ENCODE measurements at places on chromosomes 6 and 20.

DNA sequence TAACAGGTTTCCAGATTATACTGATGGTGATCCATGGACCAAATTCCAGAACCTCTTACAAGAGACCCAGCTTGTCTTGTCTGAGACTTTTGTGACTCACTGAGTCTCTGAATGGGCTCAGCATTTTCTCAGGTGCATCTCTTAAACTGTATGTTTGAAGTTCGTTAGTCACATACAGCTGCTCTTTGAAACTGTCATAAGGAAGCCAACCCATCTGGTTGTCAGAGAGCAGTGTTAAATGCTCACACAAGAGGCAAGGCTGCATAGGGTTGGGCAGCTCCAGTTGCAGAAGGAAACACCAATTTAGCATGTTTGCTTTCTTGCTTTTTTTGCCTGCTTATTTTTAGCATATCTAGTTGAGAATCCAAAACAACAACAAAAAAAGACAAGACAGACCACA, 47.1 kb downstream of the TRIM27 start:
- no peak for DNase-seq

DNA sequence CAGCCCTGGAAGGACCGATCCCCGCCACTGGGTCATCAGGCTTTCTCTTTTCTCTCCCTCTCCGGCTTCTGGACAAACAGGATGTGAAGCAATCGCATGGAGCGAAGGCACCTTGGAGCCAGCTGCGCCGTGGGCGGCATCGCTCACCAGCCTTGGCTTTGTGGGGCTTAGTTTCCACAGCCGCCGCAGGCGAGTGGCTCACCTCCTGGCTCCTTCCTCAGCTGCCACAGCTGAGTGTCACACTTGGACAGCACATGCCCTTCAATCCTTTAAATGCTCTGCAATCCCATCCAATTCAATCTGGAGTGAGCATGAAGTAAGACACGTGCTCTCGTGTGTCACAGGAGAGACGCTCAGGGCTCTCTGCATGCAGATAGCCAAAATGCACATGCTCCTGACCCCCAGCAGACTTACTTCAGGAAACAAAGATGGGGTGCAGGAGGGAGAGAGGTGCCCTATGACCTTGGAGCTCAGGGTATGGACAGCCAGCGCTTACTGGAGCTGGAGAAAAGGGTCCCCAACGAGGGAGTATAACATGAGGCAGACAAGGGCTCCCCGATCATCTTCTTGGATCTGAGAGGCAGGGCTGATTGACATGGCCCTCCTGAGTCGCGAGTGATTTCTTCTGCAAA, 70.9 kb downstream of the BMP7 start:
- no peak for DNase-seq

DNA sequence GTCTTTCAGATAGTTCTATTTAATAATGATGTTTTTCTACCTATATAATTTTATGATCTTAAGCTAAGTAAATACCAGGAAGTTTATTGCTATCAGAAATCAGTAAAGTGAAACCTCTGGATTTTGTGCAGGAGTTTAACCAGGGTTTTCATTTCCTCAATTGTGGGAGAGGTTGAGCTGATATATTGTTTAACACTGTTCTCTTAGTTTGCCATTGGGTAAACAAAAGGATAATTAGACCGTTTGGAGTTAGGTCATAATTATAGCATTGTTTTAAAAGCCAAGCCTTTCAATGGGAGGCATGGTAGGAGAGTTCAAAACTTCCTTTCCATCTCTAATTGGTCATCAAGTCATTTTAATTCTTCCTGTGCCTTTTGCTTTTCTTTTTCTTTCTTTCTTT, 58.7 kb downstream of the STXBP5 start:
- no peak for DNase-seq

DNA sequence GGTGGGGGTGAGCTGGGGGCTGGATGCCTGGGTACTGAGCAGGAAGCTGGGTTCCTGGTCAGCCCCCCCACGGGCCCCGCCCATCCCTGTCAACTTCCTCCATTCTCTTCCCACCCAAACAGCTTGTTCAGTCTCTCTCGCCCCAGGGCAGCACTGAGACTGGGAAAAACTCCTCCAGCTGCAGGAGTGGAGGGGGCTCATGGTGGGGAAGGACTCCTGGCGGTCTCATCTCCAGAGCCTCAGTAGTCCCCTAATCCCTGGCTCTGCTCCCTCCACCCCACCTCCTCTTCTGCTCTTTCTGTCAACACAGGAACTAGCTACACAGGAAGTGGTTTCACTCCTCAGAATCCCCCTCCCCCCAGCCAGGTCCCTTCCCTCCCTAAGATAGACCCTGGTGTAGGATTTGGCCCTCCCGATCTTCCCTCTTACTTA, at the start of gene GPSM3:
Gene GPSM3, minus strand, starts transcription at position 36 of the 432 bp plus-strand sequence. CDS start 130 bp downstream, outside the sequence.
- no peak for DNase-seq

DNA sequence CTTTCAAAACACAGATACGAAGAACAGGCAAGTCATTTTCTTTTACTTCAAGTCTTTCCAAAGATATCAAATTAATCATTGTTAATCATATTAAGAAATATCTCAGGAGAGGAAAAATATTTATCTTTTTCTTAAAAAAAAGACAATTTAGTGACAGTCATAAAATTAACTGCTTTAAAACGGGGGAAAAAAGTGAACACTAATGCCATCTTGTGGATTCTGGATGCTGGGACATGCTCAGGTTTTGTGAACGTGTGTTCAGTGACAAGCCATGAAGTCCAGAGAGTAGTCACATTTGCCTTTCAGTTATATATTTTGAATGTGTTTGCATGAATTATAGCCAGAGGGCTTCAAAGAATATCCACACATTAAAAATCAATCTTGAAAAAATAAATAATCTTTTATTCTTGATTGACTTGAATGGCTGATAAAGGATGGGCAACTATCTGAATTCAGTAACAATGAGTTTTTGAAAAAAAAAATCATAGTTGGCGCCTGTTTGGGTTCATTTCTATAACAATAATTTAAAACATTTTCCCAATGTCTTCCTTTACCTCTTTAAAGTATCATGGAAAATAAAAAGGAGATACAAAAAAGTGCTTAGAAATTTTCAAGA, 74.7 kb upstream of the NOX3 start:
- no peak for DNase-seq

DNA sequence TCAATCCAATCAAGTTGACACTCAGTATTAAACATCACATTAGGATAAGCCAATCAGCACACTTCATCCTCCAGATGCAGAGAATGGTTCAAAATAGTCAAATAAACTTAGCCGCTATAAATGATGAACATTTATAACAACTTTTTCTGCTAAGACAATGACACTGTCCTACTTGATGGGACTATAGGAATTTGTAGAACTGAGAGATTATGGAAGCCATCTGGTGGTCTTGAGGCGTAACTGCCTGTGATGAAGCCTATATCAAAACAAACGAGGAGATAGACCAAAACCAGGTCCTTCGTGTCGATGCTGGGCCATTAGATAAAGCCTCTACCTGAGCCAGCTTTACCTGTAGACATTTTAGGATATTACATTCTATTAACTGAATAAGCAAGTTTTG, 631.1 kb downstream of the COL12A1 start:
- DNase-seq: no peak

DNA sequence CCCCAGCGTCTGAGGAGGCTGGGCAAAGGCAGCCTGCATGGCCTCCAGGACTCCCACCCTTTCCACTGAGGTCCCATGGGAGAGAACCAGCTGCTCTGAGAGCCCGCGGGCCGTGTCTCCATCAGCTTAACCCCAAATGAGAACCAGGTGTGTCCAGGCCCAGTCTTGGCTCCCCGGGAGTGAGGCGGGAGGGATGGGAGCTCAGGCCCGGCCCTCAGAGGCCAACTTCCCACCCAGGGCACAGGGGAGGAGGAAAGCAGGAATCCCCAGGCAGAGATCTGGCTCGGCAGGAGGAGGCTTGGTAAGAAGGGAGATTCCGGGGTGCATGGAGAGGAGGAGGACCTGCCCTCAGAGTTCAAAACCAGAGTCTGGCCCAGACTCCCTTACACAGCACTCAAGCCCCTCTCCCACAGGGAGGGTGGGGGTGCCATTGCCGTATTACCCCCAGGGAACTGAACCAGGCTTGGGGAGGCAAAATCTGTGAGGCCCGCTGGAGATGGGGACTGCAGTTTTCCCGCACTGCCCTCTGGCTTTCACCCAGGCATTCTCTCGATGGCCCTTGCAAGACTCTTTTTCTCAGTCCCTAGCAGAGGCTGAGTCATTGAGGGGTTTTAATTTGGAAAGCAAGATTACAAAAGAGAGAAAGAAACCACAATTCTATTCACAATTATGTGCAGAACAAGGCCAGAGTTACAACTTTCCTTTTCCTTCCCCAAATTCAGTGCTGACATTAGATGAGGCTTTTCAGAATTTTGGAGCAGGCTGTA, 17.1 kb downstream of the FOXF2 start:
- no peak for DNase-seq

GRCh38 chr20:61960836-61961235, 104.8 kb downstream of the TAF4 start:
- no peak for DNase-seq

- no peak for DNase-seq
Observed at GRCh38 chr20:10179574-10180298, 38.9 kb upstream of the SNAP25 start.

- no peak for DNase-seq
Observed at GRCh38 chr6:124234801-124235200, 431.1 kb downstream of the NKAIN2 start.

- DNase-seq: no peak
Observed at GRCh38 chr6:123896869-123897268, 93.2 kb downstream of the NKAIN2 start.

GRCh38 chr20:53907968-53908751, 162.2 kb downstream of the BCAS1 start:
- no peak for DNase-seq

- no peak for DNase-seq
Observed at GRCh38 chr6:71533939-71534379, 245.3 kb downstream of the OGFRL1 start.

- peak; percentile 82 for DNase-seq
Observed at GRCh38 chr20:63537525-63538203, 488 bp upstream of the PTK6 start.

- DNase-seq: no peak
Observed at GRCh38 chr20:53287357-53288042, 306.1 kb downstream of the ZNF217 start.

- DNase-seq: no peak
Observed at GRCh38 chr6:37851997-37852524, 32.5 kb downstream of the ZFAND3 start.

DNA sequence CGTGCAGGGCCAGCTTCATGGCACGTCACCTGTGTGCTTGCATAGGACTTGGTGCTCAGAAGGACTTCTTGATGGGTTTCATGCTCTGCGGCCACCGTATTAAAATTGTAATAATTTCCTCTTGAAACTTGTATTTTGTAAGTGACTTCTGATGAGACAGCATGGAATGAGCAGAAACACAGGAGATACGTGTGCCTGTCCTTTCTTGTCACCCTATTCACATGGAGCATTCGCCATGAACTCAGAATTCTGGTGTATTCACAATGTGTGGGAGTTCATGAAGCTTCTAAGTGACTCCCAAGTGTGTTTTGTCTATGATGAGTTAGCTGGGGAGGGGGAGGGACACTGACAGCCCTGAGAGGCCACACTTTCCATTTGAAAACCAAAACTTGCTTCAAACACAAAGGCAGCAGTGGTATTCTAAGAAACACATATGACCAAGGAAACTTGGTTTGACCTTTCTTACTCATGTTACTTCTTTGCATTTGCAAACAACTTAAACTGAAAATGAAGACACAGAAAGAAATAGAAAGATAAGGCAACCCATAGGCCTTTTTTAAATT, 92.1 kb upstream of the NEDD9 start:
- DNase-seq: no peak

DNA sequence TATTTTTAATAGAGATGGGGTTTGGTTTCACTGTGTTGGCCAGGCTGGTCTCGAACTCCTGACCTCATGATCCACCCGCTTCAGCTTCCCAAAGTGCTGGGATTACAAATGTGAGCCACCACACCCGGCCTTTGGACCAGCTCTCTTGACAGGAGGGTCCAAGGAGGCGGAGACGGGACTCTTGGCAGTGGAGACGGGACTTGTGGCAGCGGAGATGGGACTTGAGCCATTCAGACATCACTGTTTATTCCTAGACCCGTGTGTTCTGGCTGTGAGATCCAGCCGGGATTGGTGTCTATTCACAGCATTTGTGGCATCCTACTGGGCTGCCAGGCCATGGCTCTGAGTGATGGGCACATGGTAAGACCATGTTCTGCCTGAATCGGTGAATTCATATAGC, 25.6 kb downstream of the PRPF6 start:
- DNase-seq: no peak

DNA sequence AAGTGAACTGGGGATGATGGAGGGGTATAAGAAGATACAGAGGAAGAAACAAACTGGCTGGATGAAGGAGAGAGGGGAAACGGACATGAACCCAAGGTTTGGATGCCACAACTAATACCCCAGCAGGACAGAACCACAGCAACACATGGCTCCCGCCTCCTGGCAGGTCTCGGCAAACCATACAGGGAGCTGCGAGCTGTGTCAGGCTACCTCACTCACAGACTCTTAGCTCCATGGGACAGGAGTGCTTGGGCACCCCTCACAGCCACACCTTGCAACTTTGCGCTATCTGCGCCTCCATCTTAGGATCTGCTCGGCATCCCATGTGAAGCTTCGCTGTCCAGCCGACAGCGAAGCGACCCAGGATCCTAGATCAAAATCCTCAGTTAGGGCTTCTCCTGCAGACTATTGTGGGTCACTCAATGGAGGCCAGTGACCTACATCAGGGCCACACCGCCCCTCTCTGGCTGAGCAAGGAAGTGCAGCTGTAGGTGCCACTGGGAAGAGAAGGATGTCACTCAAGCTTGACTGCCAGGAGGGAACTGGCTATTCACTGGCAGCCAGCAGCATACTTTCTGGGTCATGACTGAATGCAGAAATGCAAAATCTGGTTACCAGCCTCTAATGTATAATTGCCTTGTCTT, 174.4 kb upstream of the RIN2 start:
- no peak for DNase-seq

DNA sequence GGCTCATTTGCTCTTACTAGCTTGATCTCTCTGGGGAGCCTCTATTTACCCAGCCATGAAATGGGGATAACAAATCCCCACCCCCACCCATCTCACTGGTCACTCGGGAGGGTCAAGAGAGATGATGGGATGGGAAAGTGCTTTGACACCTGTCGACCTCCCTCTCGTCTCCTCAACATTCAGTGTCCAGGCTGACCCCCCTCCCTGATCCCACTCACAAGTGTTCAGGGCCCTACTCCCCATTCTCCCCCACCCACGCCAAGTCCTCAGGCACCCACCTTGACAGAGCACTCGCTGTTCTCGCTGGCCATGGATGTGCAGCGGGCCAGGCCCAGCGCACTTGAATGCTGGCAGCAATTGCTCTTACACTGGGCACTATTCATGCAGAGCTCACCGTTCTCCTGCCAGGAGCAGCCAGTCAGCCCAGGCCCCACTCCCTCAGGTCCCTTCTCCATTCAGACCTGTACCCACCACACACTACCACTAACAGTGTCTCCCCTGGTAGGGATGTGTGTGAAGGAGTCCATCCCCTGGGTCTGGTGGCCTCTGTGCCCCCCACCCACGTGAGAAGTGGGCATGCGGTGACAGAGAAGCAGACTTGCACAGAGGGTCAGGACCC, 1.6 kb downstream of the CLPS start:
- DNase-seq: no peak

DNA sequence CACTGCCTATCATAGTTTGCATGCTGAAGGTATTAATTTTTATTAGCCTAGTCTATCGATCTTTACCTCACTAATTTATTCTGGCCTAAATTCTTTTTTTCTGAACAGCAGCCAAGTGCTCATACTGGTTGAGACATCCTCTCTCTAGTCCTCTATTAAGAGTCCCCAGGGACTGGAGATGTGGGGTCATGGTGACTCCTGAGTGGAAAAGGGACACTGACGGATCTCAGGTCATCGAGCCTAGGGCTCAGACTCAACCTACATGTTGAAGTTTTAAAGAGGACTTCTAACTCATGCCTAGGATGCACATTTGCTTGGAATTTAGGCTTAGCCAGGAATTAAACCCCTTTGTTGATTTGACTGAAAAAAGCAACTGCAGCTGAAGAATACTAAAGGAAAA, 378.1 kb downstream of the BTBD9 start:
- DNase-seq: no peak
